ENCODE measurements at places on chromosomes 3 and 15. TPM values are rescaled to one million over a fixed set of nuclear protein-coding genes. Genes with fewer than 3 reads are reported as not detected.
A peak's percentile ranks its signal among the peaks of the same experiment; 100 is the strongest.

GRCh38 chr15:69389426-69389825 lies 24.7 kb upstream of the KIF23 start:
- no peak overlapping the region for H3K4me3 ChIP-seq
- no peaks in the 10 kb centered on the region for H3K36me3 ChIP-seq
- DNase-seq, result no peak
- no peak overlapping the region for H3K27ac ChIP-seq

GRCh38 chr3:175005881-175006280 lies 146.7 kb downstream of the NAALADL2 start:
- DNase-seq, result no peak
- H3K36me3 ChIP-seq, result no peaks in the 10 kb centered on the region
- no peak overlapping the region for H3K4me3 ChIP-seq
- no peaks in the 10 kb centered on the region for H3K27me3 ChIP-seq
- H3K4me1 ChIP-seq, result peaks cover 4% of the 10 kb centered on the region
- no peak overlapping the region for H3K27ac ChIP-seq

- H3K36me3 ChIP-seq, result no peaks in the 10 kb centered on the region
- no peak overlapping the region for H3K4me3 ChIP-seq
- no peaks in the 10 kb centered on the region for H3K4me1 ChIP-seq
- no peaks in the 10 kb centered on the region for H3K27me3 ChIP-seq
Observed at GRCh38 chr3:71810056-71810455, 25.1 kb upstream of the PROK2 start.

DNA sequence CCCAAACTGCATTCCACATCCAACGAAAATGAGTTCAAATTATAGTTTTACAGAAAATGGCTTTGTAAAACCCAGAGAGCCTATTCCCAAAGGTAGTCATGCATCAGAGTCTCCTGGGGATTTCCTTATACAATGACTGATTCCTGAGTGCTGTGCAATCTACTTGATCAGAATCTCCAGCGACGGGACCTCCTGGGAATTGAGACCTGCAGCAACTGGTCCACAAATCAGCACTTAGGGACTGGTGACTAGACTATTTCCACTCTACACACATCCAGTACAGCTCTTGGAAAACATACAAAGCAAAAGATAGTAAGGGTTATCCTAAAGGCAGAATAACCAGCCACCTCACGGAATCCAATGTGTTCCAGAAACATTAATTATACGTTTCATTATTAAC lies 871.0 kb upstream of the CFAP20DC start:
- no peaks in the 10 kb centered on the region for H3K36me3 ChIP-seq
- H3K27me3 ChIP-seq, result no peaks in the 10 kb centered on the region
- H3K4me3 ChIP-seq, result no peak overlapping the region

DNA sequence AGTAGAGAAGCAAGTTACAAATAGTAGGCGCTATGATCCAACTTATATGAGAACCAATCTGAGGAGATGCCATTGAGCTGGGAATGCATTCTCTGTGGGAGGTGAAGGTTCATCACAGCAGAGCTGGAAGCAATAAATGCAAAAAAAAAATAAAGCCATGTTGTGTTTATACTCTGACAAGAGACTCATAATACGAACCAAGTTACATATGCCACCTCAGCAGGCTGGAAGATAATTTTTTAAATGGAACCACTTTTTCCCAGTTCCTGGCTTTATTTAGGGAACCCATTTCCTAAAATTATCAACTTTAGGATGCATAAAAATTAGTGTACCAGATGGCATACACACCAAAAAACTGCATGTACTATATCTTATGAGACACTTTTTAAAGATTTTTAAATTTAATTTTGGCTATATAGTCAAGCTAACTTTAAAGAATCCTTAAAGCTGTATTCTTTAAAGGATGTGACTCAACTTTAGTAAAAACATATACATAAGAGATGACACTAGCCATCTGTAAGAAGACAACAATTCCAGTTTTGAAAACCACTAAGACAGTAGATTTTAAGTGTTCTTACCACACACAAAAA lies 23.6 kb upstream of the SETMAR start:
- H3K4me3 ChIP-seq, result no peak overlapping the region
- no peak for DNase-seq
- H3K27ac ChIP-seq, result no peak overlapping the region
- H3K36me3 ChIP-seq, result no peaks in the 10 kb centered on the region
- H3K27me3 ChIP-seq, result no peaks in the 10 kb centered on the region

DNA sequence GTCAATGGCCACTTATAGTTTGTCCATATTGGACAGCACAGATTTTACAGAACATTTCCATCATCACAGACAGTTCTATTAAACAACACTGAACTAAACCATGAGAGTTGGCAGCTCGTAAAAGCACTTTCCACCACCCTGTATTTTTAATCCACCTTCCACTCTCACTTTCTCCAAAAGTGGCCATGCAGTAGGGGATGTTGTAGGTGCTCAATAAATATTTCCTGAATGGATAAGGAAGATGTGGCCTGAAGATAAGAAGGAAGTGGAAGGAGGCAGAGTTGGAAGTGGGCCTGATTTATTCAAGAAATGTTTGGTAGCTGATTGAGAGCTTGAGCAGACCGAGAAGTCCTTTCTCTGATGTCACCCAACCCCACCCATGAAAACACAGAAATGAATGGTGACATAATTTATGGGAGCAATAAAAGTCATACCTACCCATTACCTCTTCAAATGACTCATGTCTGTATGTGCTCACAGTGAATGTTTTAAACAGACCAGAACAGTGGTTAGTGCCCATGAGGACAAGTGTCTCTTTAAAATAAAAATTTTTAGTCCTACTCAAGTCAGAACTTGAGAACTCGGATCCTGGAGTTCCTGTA lies 39.6 kb upstream of the CTNNB1 start:
- H3K4me3 ChIP-seq, result no peak overlapping the region
- no peaks in the 10 kb centered on the region for H3K36me3 ChIP-seq
- H3K4me1 ChIP-seq, result peaks cover 4% of the 10 kb centered on the region
- no peak for DNase-seq
- H3K27me3 ChIP-seq, result no peaks in the 10 kb centered on the region
- H3K27ac ChIP-seq, result no peak overlapping the region

DNA sequence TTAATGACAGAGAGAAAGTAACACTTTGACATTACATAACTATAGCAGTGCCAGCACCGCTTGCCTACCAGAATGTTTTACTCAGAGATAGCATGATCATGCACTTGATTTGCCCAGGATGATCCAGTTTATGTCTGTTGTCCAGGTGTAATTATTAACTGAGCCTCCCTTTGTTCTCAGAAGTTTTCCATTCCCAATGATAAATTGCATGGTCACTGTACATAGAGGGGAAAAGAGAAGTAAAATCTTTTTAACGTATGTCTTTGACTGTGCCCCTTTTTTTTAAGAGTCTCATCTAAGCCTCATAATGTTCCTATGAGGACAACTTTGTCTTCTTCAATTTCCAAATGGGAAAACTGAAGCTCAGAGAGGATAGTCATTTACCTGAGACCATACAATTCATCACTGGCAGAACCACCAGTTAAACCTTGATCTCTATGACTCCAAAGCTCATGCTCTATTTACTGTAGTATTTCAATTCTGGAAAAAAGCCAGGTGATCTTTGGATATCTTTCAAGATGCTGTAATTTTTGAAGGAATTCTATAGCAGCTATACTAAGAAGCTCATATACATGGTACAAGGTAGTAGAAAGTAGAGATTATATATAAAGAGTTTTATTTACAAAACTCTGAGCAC lies 25.1 kb downstream of the C3orf85 start:
- no peaks in the 10 kb centered on the region for H3K36me3 ChIP-seq
- no peaks in the 10 kb centered on the region for H3K27me3 ChIP-seq
- DNase-seq, result no peak
- no peak overlapping the region for H3K4me3 ChIP-seq
- H3K4me1 ChIP-seq, result no peaks in the 10 kb centered on the region

GRCh38 chr3:17670749-17671148 lies 71.7 kb downstream of the TBC1D5 start:
- H3K4me3 ChIP-seq, result no peak overlapping the region
- H3K36me3 ChIP-seq, result no peaks in the 10 kb centered on the region
- no peak for DNase-seq
- H3K27ac ChIP-seq, result no peak overlapping the region

GRCh38 chr3:143496191-143496590 lies 352.1 kb downstream of the SLC9A9 start:
- DNase-seq, result no peak
- no peak overlapping the region for H3K4me3 ChIP-seq
- H3K27ac ChIP-seq, result no peak overlapping the region

DNA sequence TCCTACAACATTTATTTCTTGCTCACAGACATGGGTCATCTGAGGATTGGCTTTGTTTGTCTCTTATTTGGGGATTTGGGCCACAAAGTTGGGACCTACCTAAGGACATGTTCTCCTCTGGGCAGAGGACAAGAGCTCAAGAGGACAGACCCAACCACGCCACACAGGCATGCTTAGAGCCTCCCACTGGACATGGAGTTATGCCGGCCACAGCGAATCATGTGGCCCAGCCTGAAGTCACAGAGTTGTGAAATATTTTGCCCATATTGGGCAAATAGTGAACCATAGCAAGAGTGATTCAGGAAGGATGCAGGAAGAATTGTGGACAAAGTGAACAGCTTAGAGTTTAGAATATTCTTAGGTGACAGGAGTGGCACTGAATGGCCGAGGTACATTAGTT lies 9.9 kb downstream of the TRAK1 start:
- peak overlapping the region; percentile 81 for H3K27ac ChIP-seq
- H3K4me3 ChIP-seq, result no peak overlapping the region
- H3K36me3 ChIP-seq, result no peaks in the 10 kb centered on the region
- H3K27me3 ChIP-seq, result no peaks in the 10 kb centered on the region
- peaks cover 17% of the 10 kb centered on the region for H3K4me1 ChIP-seq

GRCh38 chr3:66858656-66859381 lies 139.3 kb upstream of the KBTBD8 start:
- no peak for DNase-seq
- H3K4me1 ChIP-seq, result no peaks in the 10 kb centered on the region
- H3K27ac ChIP-seq, result no peak overlapping the region
- H3K27me3 ChIP-seq, result no peaks in the 10 kb centered on the region

PLS1 gene
- 45.4 TPM for total RNA-seq

LMAN1L gene
- total RNA-seq, result 0.31 TPM

GOLGA6B gene
- total RNA-seq, result not detected

CASR gene
- total RNA-seq, result not detected

HES1 gene
- total RNA-seq, result 70.6 TPM

BFSP2 gene
- total RNA-seq, result not detected
